ENCODE measurements at places on chromosomes 12 and 14. TPM values are rescaled to one million over a fixed set of nuclear protein-coding genes. Genes with fewer than 3 reads are reported as not detected.

DNA sequence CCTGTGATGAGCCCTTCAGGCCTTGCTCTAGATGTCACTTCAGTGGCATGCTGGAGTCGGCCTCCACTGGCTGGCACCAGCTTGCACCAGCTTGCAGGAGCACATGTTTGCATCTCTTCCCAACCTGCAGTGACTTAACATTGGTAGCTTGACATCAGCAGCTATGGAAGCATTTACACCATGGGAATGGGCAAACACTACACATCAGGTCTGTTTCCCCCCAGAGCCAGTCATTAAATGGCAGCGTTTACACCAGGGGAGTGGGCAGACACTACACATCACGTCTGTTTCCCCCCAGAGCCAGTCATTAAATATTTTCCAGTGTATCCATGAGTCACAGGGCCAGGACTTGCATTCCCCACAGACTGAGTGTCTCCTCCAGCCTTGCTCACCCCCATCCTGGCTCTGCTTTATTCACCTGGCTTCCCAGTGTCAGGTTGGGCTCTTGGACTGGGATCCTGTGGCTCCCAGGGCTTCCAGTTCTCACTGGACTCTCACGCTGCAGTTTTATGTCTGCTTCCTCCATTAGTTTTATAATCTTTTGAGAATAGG, 51.6 kb upstream of the VRK1 start:
- DNase-seq, result no peak

- no peak for DNase-seq
Measured at GRCh38 chr14:80344208-80344607, 132.9 kb upstream of the DIO2 start.

DNA sequence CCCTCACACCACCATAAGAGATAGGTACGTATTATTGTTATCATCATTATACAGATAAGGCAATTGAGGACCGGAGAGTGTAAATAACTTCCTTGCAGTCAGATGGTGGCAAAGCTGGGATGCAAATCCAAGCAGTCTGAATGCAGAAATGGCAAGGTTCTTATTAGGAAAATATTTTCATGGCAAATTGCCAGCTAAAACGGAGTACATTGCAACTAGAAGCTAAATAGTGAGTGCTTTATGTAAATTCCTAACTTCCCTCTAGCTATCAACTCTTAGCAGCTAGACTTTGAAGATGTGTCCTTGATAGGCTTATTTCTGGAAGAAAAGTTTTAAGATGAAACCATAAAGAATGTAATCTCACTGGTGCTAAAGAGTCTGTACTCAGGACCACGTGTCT, 323.9 kb upstream of the DIO2 start:
- no peak for DNase-seq

DNA sequence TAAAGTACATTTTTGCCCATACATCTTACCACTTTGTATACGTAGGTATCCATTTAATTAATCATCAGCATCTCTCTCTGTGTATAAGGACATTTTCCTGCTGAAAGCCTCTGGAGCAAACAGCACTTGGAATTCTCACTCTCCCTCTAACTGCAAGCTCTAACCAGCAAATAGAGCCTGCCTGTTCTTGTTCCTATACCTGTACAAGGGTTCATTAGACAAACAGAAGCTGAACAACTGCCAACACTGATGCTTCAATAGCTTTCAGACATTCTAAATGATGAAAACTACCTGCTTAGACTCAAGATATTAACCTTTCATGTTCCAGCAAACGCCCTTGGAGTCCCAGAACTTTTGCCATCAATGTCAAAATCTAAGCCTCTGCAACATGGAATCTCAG, 98.0 kb downstream of the KCNH5 start:
- DNase-seq, result no peak

GRCh38 chr12:25771041-25771440, 187.4 kb upstream of the RASSF8 start:
- no peak for DNase-seq

Gene FRS2
- total RNA-seq, result 40.0 TPM

Gene IRAK4
- 13.7 TPM for total RNA-seq

Gene PMCH
- total RNA-seq, result not detected

Gene FOXN4
- total RNA-seq, result not detected

Gene KCNH3
- total RNA-seq, result 0.24 TPM

Gene EML1
- total RNA-seq, result 3.3 TPM

Data from RPMI7951 (cell line).